Activated CD4-positive, alpha-beta T cell treated with anti-CD3 and anti-CD28 coated beads, Interleukin-2, amount 50 U/mL, for 1 hour (primary cell): ENCODE measurements at places on chromosomes 7 and 10.

DNA sequence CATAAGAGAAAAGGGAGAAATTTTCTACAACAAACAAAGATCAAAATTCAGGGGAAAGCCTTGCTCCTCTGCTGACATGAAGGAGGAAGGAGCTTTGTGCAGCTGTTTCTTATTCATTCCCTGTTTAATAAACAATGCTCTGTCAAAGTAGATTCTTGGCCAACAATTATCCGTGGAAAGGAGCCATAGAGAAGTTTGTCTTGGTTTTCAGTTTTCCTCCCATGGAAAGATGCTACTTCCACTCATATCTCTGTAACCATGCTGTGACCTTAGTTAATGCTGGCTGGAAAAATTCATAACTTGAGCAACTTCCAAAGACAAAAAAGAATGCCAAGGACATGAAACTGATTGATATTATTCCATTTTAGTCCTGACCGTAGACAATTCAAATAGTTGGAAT lies 8.1 kb downstream of the DDC start:
- no peak for DNase-seq

GRCh38 chr7:93723424-93724124 lies 149.1 kb upstream of the CALCR start:
- no peak for DNase-seq

GRCh38 chr10:109956454-109957091 lies 33.3 kb upstream of the XPNPEP1 start:
- no peak for DNase-seq

GRCh38 chr10:52488606-52489485 lies 174.8 kb downstream of the DKK1 start:
- no peak for DNase-seq

DNA sequence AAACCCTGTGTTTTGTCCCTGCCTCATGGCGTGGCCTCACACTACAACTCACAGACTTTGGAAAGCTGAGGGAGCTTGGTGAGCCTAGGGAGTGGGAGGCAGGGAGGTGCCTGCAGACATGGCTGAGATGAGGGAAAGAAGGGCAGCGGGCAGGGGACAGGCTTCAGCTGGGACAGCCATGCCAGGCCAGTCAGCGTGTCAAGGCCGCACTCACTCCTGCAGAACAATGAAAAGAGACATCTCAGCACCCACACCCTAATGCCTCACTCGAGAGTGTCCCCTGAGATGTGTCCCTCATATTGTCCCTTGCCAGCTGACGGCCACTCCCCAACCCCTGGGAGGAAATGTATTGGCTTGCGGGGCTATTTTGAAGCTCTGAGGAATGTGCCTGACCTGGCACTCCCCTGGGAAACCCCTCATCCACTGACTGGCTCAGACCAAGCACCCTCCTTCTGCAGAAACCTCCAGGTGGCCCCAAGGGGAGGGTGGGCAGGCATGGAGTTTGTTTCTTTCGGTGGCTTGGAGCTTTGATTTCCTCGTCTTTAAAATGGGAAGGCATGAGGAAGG lies 31.6 kb downstream of the SH3PXD2A start:
- no peak for DNase-seq

- no peak for DNase-seq
Observed at GRCh38 chr10:112615269-112615668, 168.3 kb downstream of the VTI1A start.

DNA sequence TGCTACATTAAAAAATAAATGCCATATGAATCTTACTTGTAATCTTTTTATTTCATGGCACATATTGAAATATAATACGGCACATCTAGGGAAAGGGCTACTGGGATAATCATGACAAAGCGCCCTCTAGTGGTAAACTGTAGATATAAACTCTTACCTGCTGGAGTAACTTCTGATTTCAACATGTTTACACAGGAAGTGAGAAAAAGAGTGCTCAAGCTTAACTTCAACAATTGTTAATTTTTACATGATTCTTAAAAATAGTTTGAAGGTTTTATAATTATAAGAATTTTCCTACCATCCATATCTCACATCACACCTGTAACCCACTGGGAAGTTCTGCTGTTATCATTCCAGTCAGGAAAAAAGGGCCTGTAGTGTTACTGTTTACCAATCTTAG lies 2.0 kb upstream of the HEPACAM2 start:
- no peak for DNase-seq

DNA sequence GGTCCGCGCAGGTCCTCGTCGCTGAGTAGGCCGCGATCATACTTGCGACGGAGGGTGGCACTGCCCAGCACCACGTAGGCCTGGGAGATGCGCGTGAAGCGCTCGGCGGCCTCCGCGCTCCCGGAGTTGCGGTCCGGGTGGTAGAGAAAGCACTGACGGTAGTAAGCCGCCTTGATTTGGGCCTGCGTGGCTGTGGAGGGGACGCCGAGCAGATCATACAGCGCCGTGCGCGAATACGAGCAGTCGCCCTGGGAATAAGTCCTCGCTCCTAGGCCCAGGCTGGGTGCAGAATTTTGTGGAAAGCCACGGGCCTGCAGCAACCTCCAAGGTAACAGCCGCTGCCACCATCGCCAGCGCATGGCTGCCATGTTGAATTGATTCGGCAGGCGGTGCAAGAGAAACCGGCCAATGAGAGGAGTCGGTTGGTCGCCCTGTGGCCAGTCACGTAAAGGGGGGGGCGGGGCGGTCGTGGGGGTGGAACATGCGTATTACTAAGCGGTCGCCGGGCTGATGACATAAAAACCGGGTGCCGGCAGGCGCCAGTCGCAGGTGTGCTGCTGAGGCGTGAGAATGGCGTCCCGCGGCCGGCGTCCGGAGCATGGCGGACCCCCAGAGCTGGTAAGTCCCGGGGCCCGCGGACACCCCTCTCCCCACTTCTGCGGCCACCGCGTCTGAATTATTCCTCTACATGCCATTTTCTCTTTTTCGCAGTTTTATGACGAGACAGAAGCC lies at the start of the genes BUD23 and DNAJC30:
Gene BUD23, plus strand, starts transcription at position 542 of the 732 bp plus-strand sequence. Its CDS starts 29 bp downstream, at position 571.
Gene DNAJC30, minus strand, starts transcription at position 398 of the 732 bp plus-strand sequence. Its CDS starts 30 bp downstream, at position 368.
- DNase-seq: peak; percentile 99

DNA sequence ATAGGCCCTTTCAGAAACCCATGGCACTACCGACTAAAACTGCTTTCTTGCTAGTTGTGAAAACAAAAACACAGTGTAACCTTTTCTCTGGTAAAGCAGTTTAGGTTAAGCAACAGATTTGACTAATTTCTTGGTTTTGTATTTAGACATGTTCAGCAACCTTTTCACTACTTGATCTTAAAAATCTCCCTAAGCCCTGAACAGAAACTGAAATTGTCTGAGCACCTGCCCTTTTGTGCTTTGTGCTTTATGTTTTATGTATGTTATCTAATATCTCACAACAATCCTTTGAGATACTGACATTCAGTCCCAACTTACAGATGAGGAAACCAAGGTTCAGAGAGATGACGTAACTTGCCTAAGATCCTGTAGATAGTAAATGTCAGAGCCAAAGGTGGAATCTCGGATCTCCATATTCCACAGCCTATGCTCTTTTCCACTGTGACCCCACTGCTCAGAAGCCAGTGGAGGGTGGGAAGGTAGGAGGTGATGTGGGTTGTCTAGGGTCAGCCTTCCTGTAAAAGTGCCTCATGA lies 146.6 kb downstream of the LCOR start:
- no peak for DNase-seq

GRCh38 chr7:65980478-65981250 lies 1.3 kb downstream of the GUSB start:
- DNase-seq: peak; percentile 24

DNA sequence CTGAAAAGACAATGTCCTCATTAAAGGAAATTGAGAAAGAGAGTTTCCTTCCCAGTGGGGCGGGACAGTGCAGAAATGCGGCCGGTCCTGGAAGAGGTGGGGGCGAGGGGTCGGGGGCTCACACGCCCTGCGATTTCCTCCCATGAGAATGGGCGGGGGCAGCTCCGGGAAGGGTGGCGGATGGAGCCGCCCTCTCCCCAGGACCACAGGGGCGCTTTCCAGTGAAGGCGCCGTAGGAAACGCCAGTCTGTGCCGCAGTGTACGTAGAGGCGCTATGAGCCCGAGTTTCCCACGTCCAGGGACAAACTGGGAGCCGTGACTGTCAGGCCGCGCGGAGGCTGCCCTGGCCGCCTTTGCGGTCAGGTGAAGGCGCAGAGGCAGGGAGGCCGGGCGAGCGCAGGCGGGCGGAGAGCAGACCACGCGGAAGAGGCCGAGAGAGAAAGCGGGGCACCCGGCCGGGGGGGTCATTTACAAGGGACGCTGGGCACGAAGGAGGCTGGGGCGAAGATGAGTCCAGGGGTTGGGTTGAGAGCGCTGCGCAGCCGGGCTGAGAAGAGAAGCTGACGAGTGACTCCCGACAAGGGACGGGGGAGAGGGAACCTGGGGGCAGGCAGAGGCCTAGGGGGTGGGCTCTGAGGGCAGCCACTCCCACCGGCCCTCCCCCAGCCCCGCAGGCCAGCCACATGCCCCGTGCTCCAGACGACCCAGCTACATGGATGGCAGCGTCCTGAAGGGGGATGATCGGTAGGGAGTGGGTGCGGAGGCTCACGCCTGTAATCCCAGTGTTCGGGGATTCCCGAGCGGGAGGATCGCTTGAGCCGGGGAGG lies 45.0 kb downstream of the ALOX5 start:
- peak; percentile 37 for DNase-seq

DNA sequence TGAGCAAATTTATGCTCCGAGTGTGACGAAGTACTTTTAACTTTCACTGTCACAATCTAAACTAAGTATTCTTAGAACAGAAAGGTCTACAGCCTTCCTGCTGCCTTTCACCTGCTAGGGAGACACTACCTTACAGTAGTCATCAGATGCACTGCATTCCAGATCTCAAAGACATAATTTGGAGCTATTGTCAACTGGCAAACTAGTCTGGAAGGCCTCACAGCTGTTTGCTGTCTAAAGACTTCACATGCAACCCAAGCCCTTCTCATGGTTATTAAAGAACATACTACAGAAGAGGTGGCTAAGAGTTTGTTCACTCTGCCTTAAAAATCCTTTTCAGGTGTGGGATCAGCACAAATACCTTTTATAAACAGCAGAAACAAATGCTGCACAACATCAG lies 91.8 kb upstream of the KCNIP2 start:
- DNase-seq: no peak
